ENCODE measurements at places on chromosomes 4 and X.

GRCh38 chrX:55342533-55343501 is 78.1 kb upstream of the PAGE3 start:
- H3K4me1 ChIP-seq: no peaks in the 10 kb centered on the region
- peaks cover 12% of the 10 kb centered on the region for H3K27me3 ChIP-seq
- DNase-seq: peak; percentile 30

DNA sequence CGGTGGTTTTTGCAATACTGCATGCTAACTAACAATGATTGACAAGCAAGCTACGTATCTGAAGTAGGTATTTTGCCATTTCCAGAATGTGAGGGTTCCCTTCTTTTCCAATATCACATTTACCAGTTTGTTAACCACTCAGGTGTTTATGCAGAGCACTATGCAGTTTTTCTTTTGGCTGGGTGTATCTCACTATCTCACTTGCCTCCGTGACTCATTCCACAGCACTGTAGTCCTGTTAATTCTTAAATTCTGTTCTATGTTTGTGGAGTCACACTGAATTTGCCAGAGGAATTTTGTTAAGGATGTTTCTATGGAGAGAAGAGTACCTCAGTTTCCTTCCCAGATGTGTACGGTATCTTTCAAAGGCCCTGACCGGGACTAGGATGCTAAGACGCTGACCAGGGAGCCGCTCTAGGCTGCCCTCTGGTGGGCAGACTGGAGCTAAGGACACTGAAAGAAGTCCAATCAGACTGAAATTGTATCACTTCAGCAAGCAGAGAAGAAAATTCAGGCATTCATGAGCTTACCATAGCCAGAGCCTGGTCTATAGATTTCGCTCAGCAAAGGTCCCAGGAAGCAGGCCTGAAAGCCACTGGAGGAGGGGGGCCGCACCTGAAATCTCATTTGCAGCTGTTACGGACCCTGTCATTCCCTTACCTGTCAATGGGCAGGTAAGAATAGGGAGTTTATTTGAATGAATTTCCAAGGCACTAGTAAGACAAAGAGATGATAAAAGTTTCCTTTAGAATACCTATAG is 388.4 kb upstream of the SPOCK3 start:
- no peaks in the 10 kb centered on the region for H3K4me1 ChIP-seq
- peak; percentile 79 for DNase-seq
- H3K27me3 ChIP-seq: no peaks in the 10 kb centered on the region
- no peaks in the 10 kb centered on the region for H3K36me3 ChIP-seq
- H3K4me3 ChIP-seq: no peak overlapping the region
- no peak overlapping the region for H3K27ac ChIP-seq

DNA sequence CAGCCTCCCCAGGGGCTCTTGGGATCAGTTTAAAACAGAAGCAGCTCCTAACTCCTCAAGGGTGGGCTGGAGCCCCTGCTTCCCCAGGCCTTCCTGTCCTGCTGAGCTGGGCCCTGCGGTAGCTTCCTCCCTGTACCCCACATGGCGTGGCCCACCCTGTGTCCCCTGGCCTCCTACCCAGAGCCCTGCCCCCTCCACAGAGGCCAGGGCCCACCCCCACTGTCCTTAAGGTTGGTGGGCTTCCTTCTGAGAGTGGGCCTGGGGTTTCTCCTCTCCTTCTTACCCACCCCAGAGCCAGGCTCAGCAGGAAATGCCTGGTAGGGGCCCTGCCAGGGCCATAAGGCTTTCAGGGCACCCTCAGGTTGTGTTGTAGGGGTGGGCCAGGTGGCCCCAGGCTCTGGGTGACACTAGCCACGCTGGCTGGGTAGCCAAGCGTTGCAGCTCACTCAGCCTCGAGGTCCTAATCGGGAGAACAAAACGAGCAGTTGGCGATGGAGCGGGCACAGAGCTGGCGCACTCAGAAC is 11.6 kb downstream of the SH3BP2 start:
- peaks cover 92% of the 10 kb centered on the region for H3K4me1 ChIP-seq
- no peak for DNase-seq
- H3K27me3 ChIP-seq: no peaks in the 10 kb centered on the region
- no peak overlapping the region for H3K4me3 ChIP-seq
- no peaks in the 10 kb centered on the region for H3K36me3 ChIP-seq

DNA sequence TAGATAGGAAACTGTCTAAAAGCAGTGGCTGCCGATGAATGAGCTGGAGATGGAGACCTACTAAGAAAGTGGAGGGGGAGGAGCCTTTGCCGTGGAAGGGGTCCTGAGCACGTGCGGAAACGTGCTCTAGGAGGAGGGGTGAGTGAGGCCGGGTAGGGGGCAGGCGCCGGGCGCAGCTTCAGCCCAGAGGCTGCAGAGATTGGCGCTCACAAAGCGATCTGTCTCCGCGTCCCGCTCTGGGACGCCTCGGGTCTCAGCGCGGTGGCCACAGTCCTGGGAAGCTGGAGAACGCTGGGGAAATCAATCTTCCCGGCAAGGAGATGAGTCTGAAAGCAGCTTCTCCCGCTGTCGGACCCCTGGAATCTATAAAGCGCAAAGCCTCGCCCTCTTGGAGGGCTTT is 444 bp upstream of the ARHGAP6 start:
- no peaks in the 10 kb centered on the region for H3K36me3 ChIP-seq
- no peaks in the 10 kb centered on the region for H3K4me1 ChIP-seq
- no peaks in the 10 kb centered on the region for H3K27me3 ChIP-seq
- no peak for DNase-seq
- peak overlapping the region; percentile 51 for H3K4me3 ChIP-seq

- H3K36me3 ChIP-seq: no peaks in the 10 kb centered on the region
- H3K27me3 ChIP-seq: peaks cover 36% of the 10 kb centered on the region
- peak within 1 kb of the TSS; percentile 75 for H3K4me3 ChIP-seq
Measured at GRCh38 chr4:108168671-108169523, at the start of gene LEF1. Gene LEF1 (minus strand): TSS chr4:108168932. CDS start chr4:108167767, 1,165 bp downstream.

- no peak overlapping the region for H3K27ac ChIP-seq
- no peak for DNase-seq
- H3K4me1 ChIP-seq: no peaks in the 10 kb centered on the region
- H3K36me3 ChIP-seq: no peaks in the 10 kb centered on the region
Measured at GRCh38 chr4:33772582-33772981, 2471.7 kb downstream of the ARAP2 start.

- H3K27ac ChIP-seq: no peak overlapping the region
- no peaks in the 10 kb centered on the region for H3K27me3 ChIP-seq
- H3K36me3 ChIP-seq: no peaks in the 10 kb centered on the region
Measured at GRCh38 chr4:142423861-142424260, 422.2 kb downstream of the INPP4B start.

DNA sequence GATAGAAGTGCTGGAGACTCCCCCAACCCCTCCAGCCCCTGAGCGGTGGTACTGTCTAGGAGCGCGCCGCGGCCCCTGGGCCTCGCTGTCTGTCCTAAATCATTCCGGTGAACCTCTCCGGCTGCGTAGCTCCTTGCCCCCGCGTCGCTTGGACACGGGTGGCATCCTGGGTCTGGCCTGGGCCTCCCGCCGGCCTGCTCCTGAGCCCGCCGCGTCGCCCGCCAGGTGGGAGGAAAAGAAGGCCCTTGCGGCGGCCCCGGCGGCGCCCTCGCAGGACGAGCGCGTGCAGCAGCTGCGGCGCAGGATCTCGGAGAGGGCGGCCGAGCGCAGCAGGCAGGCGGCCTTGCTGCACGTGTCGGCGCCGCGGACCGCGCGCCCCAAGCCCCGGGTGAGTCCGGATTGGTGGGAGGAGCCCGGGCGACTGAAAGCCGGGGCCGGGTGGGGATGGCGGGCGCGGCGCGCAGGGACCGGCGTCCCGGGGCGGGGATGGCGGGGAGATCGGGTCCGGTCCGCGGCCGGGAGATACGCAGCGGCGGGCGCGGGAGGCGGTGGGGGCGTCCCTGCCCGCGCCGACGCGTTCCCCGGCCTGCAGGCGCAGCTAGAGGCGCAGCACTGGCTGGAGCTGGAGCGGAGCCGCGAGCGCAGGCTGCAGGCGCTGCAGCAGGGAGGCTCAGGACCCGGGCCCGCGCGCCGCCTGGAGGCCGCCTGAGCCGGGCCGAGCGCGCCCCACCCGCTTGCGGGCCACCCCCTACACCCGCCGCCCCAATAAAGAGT is 6.5 kb upstream of the RNF4 start:
- no peaks in the 10 kb centered on the region for H3K27me3 ChIP-seq
- H3K4me1 ChIP-seq: peaks cover 6% of the 10 kb centered on the region
- peak; percentile 70 for DNase-seq
- H3K4me3 ChIP-seq: peak overlapping the region; percentile 70
- peak overlapping the region; percentile 85 for H3K27ac ChIP-seq
- H3K36me3 ChIP-seq: no peaks in the 10 kb centered on the region

All from stomach (tissue), 19 donors.